Skin of body (tissue), 3 donors: ENCODE measurements at places on chromosomes 13 and 19. TPM values are rescaled to one million over a fixed set of nuclear protein-coding genes. Genes with fewer than 3 reads are reported as not detected.

The ZSCAN18 gene
- total RNA-seq: 50.3 TPM

The SEMA6B gene
- 5.0 TPM for total RNA-seq

The BRSK1 gene
- 3.6 TPM for total RNA-seq

The SELENOV gene
- not detected for total RNA-seq

The CDX2 gene
- not detected for total RNA-seq

The IGLON5 gene
- total RNA-seq: not detected

The FAM124A gene
- 0.69 TPM for total RNA-seq

GRCh38 chr13:111876506-111876905 lies 190.4 kb upstream of the SOX1 start:
- DNase-seq: no peak

GRCh38 chr13:30091691-30092090 lies 215.7 kb downstream of the KATNAL1 start:
- no peak for DNase-seq

- DNase-seq: no peak
Observed at GRCh38 chr19:32404213-32404932, 1.2 kb upstream of the DPY19L3 start.

DNA sequence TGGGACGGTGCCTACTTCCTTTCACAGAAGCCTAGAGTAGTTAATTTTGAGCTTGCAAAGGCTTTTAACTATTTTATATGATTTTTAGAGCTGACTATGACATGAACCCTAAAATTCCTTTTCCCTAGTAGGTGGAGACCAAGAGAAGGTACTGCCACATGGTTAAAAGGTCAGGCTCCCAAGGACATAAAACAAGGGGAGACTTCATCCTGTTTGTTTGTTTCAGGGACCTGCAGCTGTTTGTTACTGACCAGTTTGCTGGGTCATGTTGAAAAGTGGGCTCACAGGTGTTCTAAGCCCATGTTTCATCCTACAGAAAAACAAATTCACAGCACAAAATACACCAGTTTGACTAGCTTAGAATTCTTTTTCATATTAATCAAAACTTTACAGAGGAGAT lies 3.9 kb upstream of the ZNF460 start:
- DNase-seq: no peak

- DNase-seq: no peak
Observed at GRCh38 chr19:44598355-44598754, 15.0 kb upstream of the IGSF23 start.

GRCh38 chr19:6736917-6737283 lies 480 bp downstream of the GPR108 start:
- DNase-seq: no peak

GRCh38 chr13:30898678-30899241 lies 7.3 kb upstream of the MEDAG start:
- DNase-seq: peak; percentile 93

- DNase-seq: no peak
Observed at GRCh38 chr19:14375055-14375581, 6.1 kb upstream of the ADGRE5 start.

DNA sequence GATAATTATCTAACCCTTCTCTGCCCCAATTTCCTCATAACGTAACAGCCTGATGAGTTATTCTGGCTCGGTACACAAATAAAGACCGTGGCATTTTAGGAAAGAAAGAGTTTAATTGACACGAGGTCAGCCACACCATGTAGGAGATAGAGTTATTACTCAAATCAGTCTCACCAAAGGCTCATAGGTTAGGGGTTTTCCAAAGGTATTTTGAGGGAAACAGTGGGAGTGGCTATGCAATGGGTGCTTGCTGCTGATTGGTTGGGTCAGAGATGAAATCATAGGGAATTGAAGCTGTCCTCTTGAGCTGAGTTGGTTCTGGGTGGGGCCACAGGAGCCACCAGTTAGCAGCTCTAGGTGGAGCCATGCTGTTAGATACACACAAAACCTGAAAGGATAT lies 137.5 kb downstream of the FREM2 start:
- no peak for DNase-seq

DNA sequence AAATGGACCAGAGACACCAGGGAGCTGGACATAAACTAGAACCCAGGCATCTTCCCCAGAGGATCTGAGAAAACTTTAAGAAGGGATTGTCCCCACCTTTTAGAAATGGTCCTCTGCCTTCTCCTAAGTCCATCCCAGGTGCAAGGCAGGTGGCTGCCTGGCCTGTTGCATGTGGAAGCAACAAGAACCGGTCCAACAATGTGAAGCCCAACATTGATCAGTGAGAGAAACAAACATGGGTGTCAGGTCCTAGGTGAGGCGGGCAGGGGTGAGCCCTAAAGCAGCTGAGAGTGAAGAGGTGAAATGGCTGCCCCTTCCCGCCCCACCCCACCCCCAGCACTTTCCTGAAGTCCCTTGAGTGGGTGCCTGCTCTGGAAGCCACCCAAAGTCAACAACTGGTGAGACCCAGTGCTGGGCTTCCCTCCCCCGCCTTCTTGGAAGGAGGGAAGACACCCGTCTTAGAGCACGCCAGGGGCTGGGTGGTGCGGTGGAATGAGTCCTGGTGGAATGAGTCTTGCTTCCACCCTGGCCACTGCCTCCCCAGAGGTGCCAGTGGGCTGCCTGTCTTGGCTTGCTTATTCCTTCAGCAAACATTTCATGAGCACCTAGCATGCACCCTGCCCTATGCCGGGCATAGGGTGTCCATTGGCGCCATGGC lies 1.7 kb downstream of the AP1M1 start:
- no peak for DNase-seq

GRCh38 chr19:49186108-49186507 lies 28.5 kb downstream of the TRPM4 start:
- DNase-seq: no peak

GRCh38 chr13:70178346-70178745 lies 70.1 kb upstream of the KLHL1 start:
- no peak for DNase-seq

DNA sequence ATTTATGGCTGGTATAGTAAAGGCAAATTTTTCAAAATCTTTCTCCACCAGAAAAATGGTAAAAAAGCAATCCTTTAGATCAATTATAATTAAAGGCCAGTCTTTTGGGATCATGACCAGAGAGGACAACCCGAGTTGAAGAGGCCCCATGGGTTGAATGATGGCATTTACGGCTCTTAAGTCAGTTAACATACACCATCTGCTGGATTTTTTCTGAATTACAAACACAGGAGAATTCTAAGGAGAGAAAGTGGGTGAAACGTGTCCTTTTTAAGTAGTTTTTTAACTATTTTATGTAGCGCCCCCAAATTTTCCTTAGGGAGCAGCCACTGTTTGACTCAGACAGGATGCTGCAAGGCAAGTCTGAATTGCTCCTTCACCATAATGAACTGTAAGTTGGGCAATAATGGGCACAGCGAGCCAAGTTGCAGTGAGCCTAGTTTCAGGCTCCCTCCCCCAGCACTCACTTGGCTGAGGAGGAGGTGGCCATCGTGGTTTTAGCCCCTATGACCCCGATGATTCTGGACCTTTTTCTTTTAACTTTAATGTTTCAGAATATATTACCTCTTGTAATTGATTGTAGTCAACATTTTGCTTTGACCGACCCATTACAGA lies 13.6 kb upstream of the ZNF611 start:
- peak; percentile 6 for DNase-seq

DNA sequence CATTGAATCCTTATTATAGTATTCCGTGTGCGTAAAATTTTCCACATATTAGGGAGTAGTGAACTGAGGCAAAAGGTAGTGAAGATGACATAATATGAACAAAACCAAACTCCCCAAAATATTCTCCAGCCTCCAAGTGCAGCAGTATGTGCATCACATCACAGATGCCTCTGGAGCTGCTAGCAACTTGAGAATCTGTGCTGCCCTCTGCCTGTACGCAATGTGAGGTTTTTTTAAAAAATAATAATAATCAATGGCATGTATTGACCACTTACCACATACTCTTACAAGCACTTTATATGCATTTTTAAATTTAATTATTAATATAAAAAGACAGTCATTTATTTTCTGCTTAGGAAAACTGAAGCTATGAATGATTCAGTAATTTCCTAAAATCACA lies 583.0 kb upstream of the SPRY2 start:
- DNase-seq: no peak

DNA sequence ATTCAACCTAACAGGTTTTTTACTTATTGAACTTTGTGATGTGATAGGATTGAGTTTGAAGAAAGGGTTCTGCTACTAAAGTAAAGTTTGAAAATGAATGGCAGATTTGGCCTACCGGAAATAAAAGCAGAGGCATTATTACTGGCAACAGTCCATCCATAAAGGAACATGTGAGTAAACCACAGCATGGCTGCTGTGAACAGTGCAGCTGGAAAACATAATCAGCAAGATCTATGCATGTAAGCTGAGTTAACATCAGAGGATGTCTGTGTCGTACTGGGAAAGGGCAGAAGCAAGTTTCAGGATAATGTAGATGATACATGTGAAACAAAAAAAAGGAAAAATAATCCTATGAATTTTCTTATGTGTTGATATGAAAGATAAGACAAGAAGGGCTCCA lies 87.6 kb downstream of the CYSLTR2 start:
- no peak for DNase-seq
